ENCODE measurements at places on chromosomes 7 and 10.

- no peak for DNase-seq
Observed at GRCh38 chr7:44469461-44470134, 20.9 kb downstream of the NUDCD3 start.

DNA sequence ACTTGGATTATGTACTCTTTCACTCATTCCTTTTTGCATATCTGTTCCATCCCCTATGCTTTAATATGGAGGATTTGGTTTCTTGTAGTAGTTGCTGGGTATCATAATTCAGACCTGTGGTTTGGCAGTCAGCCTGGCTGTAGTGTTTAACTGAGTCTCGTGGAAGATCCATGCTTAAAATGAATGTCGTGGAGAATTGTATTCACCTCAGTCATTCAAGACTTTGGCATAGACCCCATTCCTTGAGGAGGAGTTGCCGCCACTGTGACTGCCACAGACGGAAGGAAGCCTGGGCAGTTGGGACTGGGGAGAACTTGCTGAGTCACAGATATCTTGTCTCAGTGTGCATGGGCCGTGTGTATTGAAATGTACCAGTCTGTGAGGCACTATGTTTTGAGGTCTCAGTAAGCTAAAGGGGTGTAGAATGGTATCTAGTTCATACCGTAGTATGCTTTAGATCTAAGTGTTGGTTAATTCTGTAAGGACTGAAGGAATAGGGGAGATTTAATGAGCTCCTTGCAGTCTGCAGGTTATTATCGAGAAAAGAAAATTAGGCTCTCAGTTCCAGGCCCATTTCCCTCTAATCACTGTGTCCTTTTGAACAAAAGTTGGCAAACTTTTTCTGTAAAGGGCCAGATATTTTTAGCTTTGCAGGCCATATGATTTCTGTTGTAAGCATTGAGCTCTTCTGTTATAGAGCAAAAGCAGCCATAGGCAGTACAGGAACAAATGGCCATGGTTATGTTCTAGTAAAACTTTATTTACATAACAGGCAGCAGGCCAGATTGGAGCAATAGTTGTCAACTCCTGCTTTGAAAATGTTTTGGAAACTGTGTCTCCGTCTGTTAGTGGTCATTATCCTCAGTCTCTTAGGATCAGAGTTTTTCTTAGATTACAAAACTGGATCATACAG, 76.8 kb downstream of the TPST1 start:
- no peak for DNase-seq

DNA sequence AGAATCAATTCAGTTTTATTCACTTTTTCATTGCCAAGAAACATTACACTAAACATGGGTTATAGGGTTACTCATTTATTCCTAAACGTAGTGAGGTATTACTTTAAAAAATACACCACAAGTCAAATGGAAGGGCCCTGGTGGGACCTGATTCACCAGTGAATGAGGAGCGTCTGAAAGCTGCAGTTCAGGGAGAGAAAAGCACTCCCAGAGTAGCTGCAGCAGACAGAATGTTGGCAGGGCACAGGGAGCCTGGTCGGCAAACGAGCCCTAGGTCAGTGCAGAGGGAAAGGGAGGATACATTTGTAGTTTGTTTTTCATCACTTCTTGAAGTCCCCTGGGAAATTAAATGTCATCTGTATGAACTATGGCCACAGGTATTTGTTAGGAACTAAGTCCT, 361.7 kb upstream of the ETV1 start:
- DNase-seq: no peak

DNA sequence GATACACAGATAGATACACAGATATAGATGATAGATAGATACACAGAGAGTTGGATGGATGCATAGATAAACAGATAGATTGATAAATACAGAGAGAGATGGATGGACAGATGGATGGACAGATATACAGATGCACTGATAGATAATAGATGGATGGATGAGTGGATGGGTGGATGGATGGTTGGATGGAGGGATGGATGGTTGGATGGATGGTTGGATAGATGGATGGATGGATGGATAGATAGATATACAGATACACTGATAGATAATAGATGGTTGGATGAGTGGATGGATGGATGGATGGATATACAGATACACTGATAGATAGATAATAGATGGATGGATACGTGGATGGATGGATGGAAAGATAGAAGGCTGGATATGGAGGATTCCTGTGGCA, 290.0 kb upstream of the SHH start:
- no peak for DNase-seq

- DNase-seq: no peak
Observed at GRCh38 chr10:77800738-77801266, 125.8 kb downstream of the DLG5 start.

GRCh38 chr7:95609277-95609971, 13.1 kb upstream of the PDK4 start:
- no peak for DNase-seq

DNA sequence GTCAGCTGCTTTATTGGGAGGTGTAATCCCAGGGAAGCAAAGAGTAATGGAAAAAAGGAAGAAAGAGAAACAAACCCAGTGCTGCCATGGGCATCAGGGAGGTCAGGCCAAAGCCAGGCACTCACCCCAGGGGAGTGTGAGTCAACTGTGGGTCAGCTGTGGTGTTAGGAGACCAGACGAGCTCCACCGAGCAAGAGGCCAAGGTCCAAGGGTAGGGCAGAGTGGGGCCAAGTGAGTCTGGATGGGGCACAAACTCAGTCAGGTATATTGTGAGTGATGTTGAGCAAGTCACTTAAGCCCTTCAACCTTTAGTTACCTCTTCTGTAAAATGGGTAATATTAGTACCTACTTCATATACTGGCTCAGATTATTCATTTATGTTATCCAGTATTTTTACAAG, 30.4 kb upstream of the CDK13 start:
- no peak for DNase-seq

DNA sequence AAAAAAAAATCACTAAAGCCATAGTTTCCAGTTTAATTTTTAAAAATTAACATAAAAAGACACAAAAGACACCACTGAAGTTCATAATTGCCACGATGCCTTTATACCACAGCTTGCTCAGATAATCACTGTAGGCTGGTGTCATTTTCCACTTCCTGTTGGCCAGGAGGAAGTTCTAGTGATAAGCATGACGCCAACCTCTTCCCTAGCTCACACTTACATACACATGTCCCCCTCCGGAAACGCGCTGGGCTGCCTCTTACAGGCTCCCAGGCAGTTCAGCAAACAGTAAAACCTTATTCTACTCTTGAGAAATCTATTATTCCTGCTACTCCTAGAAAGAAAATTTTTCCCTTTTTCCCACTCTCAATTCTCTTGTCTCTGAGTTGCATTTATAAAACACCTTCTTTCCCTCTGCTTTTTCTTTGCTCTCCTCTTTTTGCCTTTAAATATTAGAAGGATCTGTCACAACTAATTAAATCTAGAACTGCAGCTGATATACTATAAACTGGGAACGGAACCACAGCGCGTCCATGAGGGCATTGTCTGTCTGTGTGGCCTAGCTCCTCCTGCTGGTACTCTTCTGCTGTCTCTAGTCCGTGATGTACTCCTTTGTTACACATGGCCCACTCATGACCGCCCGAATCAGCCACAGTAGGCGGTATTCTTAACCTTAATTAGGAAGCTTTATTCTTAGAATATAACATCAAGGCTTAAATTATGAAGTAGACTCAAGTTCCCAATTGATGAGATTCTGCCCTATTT, 664.9 kb downstream of the CNTNAP2 start:
- DNase-seq: no peak

DNA sequence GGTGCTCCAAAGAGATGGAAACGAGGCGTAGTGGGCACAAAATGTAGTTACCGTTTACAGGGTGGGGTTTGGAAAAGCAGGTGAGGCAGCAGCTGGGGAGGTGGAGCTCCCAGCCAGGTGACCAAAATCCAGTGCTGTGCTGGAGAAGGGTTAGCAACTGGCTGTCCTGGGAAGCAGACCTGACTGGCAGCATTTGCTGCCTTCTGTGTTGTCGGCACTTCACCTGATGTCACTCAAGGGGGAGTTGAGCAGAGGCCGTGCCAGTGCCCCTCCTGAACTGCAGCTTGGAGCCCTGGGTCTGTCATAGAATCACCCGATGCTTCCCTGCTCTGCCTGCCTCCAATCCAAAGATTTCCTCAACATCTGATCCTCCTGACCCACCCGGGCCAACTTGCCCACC, 12.8 kb downstream of the GCK start:
- no peak for DNase-seq

GRCh38 chr10:15461353-15462108, 90.4 kb upstream of the FAM171A1 start:
- DNase-seq: no peak

- DNase-seq: no peak
Observed at GRCh38 chr7:24401628-24402593, 117.9 kb downstream of the NPY start.

DNA sequence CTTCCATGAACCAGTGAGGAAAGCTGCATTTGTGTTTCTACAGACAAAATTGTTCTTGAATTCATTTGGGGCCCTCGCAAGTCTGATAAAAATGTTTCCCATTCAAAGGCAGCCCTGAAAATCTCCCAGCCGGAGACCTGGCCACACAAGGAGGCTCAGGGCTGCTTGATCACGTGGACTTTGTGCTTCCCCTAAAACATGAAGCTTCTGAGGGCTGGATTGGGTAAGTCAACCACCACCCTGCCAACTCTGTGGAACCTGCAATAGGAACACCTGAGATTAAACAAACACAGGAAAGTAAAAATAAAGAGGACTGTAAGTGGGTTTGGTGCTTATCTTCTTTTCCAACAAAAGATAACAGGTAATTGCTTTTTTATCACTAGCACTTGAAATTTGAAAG, 133.8 kb downstream of the C10orf90 start:
- DNase-seq: no peak

- DNase-seq: no peak
Observed at GRCh38 chr10:101364721-101365120, 10.8 kb downstream of the BTRC start.

- no peak for DNase-seq
Observed at GRCh38 chr10:61974601-61975390, 73.3 kb downstream of the ARID5B start.

DNA sequence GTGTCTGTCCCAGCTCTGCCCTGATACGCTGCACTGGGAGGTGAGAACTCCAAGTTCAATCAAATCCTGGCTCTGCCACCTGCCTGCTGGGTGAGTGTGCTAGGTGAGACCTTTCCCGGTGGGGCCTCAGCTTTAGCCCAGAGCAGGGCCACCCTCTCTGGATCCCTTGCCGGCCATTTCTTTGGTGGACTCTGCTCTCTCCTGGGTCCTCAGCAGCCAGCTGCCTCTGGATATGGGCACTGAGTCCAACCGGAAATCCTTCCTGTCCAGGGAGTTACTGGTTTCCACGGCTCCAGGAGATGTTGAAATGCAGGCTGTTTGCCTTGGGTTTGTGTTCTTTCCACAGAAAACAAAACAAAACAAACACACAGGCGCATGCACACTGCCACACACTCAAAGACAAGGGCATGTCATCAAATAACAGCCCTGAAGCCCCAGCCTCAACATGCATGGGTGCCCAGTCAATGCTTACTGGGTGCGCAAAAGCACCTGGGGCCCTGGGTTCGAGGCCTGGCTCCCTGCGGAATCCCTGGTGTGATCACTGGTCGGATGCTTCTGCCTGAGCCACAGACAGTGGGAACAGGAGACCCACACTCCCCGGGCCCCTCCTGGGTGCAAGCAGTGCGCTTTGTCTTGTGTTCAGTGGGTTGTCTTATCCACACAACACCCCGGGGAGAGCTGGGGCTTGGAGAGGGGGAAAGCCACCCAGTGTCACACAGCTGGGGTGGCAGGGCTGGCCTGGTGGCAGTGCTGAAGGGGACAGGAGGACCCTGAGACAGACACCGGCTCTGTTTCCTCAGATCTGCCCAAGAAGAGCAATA, 33.1 kb downstream of the PPIF start:
- no peak for DNase-seq

DNA sequence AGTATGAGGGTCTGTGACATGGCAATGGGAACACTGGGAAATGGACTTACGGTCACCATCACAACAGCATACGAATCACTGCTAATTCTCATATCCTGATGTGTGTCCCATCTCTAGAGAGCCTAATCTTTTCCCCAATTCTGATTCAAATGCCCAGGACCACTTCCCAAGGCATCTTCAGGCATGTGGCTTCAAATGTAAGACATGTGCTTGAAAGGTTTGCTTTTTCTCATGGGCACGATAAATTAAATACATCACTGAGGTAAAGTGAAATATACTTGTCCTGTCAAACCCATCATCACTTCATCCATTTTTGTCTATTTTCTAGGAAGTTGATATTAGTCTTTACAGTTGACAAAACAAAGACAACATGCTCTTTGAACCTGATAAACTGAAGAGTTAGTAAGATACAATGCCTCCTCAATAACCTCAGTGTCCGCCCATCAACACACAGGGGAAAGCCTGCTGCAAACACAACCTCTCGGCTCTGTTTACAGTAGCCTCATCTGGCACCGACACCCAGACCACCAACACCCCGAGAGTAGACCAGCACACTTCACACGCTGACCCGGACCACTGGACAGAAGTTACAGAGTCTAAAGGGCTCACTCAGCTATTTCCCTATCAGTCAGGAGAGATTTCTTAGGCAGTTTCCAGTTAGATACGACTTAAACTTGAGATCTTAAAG, 24.8 kb downstream of the GRB10 start:
- no peak for DNase-seq

GRCh38 chr10:57338823-57339558, 928.7 kb downstream of the IPMK start:
- DNase-seq: no peak

GRCh38 chr7:132646052-132646451, 69.8 kb upstream of the PLXNA4 start:
- DNase-seq: no peak

- DNase-seq: no peak
Observed at GRCh38 chr7:111919631-111920179, 286.5 kb downstream of the DOCK4 start.

DNA sequence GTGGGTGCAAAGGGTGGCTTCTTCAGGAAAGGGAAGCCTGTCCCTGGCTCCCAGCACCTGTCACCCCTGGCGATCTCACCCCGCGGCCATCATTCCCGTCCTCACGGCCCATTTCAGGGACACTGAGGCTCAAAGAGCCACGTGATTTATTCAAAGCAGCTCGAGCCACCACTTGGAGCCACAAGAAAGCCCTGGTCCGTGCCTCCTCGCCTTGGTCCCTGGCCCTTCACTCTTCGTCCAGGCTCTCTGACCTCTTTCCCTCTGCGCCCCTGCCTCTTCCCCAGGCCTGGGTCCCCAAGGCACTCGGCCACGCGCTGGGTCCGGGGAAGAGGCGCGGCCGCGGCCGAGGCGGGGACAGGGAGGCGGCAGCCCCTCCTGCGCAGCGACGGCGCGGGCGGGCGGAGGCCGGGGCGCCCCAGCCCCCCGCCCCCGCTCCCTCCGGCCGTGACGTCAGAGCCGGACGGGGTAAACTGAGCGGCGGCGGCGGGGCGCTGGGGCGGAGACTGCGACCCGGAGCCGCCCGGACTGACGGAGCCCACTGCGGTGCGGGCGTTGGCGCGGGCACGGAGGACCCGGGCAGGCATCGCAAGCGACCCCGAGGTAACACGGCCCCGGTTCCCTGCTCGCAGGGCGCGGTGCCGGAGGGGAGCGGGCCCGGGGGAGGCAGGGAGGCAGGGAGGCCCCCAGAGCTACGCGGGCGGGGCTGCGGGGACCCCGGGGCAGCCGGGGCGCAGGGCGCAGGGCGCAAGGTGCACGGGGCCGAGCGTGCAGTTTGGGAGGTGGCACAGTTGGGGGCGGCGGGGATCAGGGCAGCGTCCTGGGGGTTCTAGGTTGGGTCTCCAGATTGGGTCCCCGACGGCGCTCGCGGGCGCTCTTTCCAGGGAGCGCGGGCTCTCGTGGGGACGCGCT, at the start of gene SLC18A2:
Gene SLC18A2, plus strand, starts transcription at position 494 of the 909 bp plus-strand sequence. CDS start 580 bp downstream, outside the sequence.
- DNase-seq: no peak

- DNase-seq: no peak
Observed at GRCh38 chr10:131930586-131931330, 29.9 kb downstream of the PPP2R2D start.

GRCh38 chr7:140888087-140888486, 36.6 kb downstream of the BRAF start:
- no peak for DNase-seq
